Neural crest cell (in vitro differentiated cells): ENCODE measurements at places on chromosomes 2 and 18. TPM values are rescaled to one million over a fixed set of nuclear protein-coding genes. Genes with fewer than 3 reads are reported as not detected.

- H3K36me3 ChIP-seq, result no peaks in the 10 kb centered on the region
- H3K27ac ChIP-seq, result no peak overlapping the region
- no peaks in the 10 kb centered on the region for H3K27me3 ChIP-seq
- peaks cover 13% of the 10 kb centered on the region for H3K4me1 ChIP-seq
Observed at GRCh38 chr2:133848111-133848649, 279.9 kb upstream of the NCKAP5 start.

DNA sequence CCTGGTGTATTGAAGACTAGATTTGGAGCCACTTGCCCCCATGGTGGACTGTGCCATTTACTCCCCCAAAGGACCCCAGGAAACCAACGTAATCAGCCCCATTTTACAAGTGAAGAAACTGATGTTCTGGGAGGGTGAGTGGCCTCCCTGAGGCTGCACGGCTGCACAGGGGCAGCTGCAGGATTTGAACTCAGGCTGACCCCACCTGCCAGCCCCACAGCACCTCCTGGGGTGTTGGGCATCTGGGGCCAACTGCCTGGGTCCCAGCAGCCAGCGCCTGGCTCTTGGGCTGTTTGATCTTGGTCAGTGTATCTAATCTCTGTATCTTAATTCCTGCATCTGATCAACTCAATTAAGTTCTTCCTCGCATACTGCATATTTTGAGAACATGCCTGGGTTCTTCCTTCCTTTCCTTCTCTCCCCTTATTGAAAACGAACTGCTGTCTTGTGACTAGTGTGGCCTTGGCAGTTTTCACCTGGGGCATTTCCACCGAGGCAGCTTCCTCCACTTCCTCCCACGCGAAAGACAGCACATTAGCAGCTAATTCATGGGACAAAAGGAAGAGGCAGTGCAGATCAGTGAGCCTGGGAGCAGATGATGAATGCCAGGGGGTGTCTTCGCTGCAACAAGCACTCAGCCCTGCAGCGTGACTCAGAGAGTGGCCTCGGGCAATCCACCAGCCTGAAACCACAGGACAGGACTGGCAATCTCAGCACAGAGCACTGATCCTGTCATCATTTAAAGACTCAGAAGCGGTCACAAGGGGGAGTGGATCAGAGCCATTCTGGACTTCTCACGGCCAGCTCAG is 184.1 kb upstream of the RAB12 start:
- H3K27ac ChIP-seq, result no peak overlapping the region
- no peak overlapping the region for H3K4me3 ChIP-seq
- no peaks in the 10 kb centered on the region for H3K36me3 ChIP-seq
- H3K27me3 ChIP-seq, result no peaks in the 10 kb centered on the region
- peaks cover 5% of the 10 kb centered on the region for H3K4me1 ChIP-seq
- DNase-seq, result no peak

- no peaks in the 10 kb centered on the region for H3K4me1 ChIP-seq
- DNase-seq, result no peak
- no peak overlapping the region for H3K4me3 ChIP-seq
- no peaks in the 10 kb centered on the region for H3K27me3 ChIP-seq
Observed at GRCh38 chr2:202669841-202670240, 35.1 kb downstream of the FAM117B start.

DNA sequence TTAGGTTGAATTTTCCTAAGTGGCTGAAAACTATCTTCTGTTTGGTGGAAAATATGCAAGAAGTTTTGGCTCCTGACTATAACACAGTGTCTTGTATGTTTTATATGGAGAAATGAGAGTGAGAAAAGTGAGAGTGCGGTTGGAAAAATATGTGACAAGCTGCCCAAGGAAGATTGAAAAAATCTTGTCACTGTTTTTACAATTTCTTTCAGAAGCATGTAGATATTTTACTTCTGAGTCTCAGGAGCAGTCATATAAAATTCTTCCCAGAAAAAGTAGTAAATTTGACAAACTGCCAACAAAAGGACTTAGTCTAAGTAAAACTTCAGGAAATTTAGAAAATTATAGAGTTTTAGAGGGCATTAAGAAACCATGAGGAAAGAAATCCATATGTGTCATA is 19.4 kb upstream of the RMND5A start:
- peaks cover 2% of the 10 kb centered on the region for H3K36me3 ChIP-seq
- H3K27ac ChIP-seq, result no peak overlapping the region
- peaks cover 17% of the 10 kb centered on the region for H3K4me1 ChIP-seq

DNA sequence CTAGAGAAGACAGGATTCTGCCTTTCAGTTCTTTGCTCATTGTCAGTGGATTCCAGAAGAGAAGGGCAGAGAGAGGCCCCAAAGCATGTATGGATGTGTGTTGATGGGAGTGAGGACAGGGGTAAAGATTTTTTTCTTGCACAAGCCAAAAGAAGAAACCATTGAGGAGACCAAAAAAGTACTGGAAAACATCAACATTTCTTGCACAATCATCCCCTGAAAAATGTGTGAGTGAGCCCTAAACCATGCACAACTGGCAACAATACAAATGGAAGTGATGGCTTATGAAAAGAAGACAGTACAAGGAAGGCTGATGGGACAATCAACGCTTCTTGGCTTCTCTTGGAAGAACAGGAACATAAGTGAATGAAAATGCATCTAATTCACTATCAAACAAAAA is 5.6 kb upstream of the SMAD7 start:
- no peak overlapping the region for H3K27ac ChIP-seq
- no peak for DNase-seq
- H3K4me1 ChIP-seq, result peaks cover 17% of the 10 kb centered on the region
- peaks cover 38% of the 10 kb centered on the region for H3K27me3 ChIP-seq
- H3K4me3 ChIP-seq, result no peak overlapping the region
- no peaks in the 10 kb centered on the region for H3K36me3 ChIP-seq

DNA sequence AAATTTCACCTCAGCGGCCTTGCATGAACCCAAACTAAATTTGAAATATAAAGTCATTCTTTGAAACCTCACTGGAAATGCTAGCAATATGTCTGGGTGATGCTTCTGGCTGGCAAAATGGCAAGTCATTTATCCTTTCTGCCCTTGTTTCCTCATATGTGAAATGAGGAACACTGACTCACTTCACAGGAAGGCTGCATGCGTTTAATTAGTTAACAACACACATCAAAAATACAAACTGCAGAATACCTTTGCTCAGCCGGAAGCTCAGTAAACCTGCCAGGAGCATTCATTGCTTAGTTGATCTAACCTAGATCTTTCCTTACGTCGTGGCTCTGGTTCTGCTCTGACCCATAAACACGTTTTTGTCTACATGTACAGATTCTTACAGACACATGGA is 214.2 kb upstream of the ACVR2A start:
- DNase-seq, result no peak
- no peaks in the 10 kb centered on the region for H3K4me1 ChIP-seq
- no peak overlapping the region for H3K4me3 ChIP-seq
- H3K36me3 ChIP-seq, result no peaks in the 10 kb centered on the region
- H3K27ac ChIP-seq, result no peak overlapping the region
- no peaks in the 10 kb centered on the region for H3K27me3 ChIP-seq

- DNase-seq, result no peak
- no peak overlapping the region for H3K4me3 ChIP-seq
- no peaks in the 10 kb centered on the region for H3K36me3 ChIP-seq
- no peaks in the 10 kb centered on the region for H3K27me3 ChIP-seq
Observed at GRCh38 chr2:8520791-8521344, 161.0 kb upstream of the ID2 start.

DNA sequence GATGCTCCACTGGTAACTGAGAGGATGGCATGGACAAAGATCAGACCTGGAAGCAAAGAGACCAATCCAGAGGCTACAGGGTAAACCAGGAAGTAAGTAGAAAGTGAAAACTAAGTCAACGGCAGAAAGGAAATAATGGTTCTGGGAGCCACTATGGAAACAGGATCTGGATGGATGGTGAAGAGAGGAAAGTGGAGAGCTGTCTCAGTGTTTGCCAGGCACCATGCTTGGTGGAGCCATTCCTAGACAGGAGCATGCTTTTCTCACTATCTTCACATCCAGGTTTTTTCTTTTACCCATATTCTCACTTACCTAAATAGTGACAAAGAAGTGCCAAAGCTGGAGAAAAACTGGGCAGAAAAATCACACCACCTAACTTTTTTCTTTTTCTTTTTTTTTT is 22.2 kb downstream of the ZNF521 start:
- H3K4me1 ChIP-seq, result peaks cover 63% of the 10 kb centered on the region
- H3K36me3 ChIP-seq, result peaks cover 7% of the 10 kb centered on the region
- no peak overlapping the region for H3K4me3 ChIP-seq
- no peak for DNase-seq

DNA sequence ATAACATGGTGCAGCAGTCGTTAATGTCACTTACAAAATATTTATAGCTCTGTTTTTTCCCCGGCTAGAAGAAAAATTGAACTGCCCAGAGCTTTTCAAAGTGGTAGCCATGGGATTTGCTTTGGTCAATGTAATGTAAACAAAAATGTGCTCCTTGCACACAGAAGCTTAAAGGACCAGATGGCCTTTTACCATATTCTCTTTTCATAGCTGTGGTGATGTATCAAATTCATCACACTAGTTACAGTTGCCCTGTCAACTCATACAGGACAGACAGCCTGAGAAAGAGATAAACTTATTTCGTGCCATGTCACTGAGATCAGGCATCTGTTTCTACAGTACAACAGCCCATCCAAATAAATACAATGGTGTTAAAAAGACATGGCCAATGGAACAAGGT is 368.1 kb upstream of the CDH19 start:
- DNase-seq, result no peak
- peaks cover 25% of the 10 kb centered on the region for H3K4me1 ChIP-seq
- no peak overlapping the region for H3K4me3 ChIP-seq
- H3K27ac ChIP-seq, result no peak overlapping the region

DNA sequence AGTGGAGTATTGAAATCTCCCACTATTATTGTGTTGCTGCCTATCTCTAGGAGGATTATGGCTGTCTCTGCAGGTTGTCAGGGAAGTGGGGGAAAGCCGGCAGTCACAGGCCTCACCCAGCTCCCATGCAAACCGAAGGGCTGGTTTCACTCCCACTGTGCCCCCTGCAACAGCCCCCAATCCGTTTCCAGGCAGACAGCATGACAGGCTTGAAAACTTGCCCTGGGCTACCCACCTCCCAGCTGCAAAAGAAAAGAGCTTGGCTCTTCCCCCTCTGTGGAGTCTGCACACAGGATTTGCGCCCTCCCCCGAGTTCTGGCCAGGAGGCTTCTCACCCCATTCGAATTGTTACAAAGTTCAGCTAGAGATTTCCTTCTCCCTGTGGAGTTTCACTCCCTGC is 87.4 kb upstream of the MSTN start:
- H3K36me3 ChIP-seq, result peaks cover 9% of the 10 kb centered on the region
- no peak for DNase-seq
- H3K4me1 ChIP-seq, result no peaks in the 10 kb centered on the region
- H3K27me3 ChIP-seq, result no peaks in the 10 kb centered on the region
- no peak overlapping the region for H3K4me3 ChIP-seq

- peaks cover 11% of the 10 kb centered on the region for H3K4me1 ChIP-seq
- H3K27me3 ChIP-seq, result no peaks in the 10 kb centered on the region
- H3K27ac ChIP-seq, result no peak overlapping the region
Observed at GRCh38 chr2:150681120-150681804, 193.8 kb upstream of the RND3 start.

DNA sequence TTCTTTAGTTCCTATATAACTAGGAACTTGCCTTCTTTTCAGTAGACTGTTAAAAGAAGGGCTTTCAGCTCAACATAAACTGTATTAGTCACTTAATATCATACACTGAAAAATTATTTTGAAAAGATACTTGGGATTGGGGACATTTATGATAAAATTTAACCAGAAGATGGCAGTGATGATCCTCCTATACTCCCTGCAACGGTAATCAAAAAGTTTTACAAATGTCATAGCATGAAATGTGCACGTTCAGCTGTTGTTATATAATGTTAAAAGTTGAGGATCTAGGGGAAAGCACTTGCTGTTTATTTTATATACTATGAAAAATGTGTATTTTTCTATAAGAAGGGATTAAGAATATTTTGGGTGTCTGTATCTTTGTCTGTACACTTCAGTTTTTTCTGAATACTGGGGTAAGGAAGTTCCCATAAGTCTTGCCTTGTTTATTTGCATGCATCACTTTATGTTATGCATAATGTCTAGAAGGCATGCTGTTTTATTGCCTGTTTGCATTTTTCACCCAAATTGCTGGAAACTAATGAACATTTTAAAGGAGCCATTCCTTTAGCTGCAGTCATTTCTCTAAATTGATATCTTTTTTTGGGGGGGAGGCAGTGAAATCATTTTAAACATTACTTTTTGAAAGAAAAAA is 19.0 kb downstream of the DYNC1I2 start:
- no peak overlapping the region for H3K27ac ChIP-seq
- no peaks in the 10 kb centered on the region for H3K27me3 ChIP-seq
- no peak overlapping the region for H3K4me3 ChIP-seq
- no peak for DNase-seq
- H3K4me1 ChIP-seq, result peaks cover 11% of the 10 kb centered on the region

GRCh38 chr2:174597345-174598047 is at the start of gene WIPF1:
Gene WIPF1 (minus strand): TSS chr2:174597804. CDS start chr2:174585573, 12,231 bp downstream.
- DNase-seq, result no peak
- no peak within 1 kb of the TSS for H3K27ac ChIP-seq
- peaks cover 16% of the 10 kb centered on the region for H3K4me1 ChIP-seq
- H3K4me3 ChIP-seq, result no peak within 1 kb of the TSS
- no peaks in the 10 kb centered on the region for H3K27me3 ChIP-seq

The FBXO48 gene
- 1.6 and 1.7 TPM in 2 replicates for total RNA-seq

DNA sequence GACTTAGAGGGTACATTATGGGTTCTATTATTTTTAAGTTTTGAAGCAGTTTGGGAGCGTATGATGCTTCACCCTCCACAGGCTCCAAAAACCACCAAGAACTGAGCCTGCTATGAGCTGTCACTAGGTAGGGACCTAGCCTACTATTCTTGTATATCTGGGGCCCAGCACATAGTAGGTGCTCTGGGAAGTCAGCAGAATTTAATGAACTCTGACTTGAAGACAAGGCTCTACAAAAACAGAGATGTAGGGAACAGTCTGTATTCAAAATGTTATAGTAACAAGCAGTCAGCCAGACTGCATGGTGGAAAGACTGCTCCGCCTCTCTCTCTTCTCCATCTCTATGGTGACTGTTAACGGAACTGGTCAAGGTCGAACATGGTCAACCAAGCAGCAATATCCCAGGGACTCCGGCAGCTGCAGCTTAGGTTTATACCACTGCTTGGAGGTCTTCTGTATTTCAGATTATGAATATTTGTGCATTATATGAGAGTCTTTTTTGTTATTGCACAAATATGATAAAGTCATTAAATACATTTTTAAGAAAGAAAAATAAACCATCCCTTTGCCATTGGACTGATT is 22.2 kb upstream of the YWHAQ start:
- no peak for DNase-seq
- H3K27me3 ChIP-seq, result peaks cover 12% of the 10 kb centered on the region
- H3K36me3 ChIP-seq, result no peaks in the 10 kb centered on the region
- no peak overlapping the region for H3K4me3 ChIP-seq
